ENCODE measurements at places on chromosomes 7 and 10. TPM values are rescaled to one million over a fixed set of nuclear protein-coding genes. Genes with fewer than 3 reads are reported as not detected.

- no peak for ATAC-seq
Observed at GRCh38 chr10:84427903-84428650, 99.7 kb downstream of the CCSER2 start.

DNA sequence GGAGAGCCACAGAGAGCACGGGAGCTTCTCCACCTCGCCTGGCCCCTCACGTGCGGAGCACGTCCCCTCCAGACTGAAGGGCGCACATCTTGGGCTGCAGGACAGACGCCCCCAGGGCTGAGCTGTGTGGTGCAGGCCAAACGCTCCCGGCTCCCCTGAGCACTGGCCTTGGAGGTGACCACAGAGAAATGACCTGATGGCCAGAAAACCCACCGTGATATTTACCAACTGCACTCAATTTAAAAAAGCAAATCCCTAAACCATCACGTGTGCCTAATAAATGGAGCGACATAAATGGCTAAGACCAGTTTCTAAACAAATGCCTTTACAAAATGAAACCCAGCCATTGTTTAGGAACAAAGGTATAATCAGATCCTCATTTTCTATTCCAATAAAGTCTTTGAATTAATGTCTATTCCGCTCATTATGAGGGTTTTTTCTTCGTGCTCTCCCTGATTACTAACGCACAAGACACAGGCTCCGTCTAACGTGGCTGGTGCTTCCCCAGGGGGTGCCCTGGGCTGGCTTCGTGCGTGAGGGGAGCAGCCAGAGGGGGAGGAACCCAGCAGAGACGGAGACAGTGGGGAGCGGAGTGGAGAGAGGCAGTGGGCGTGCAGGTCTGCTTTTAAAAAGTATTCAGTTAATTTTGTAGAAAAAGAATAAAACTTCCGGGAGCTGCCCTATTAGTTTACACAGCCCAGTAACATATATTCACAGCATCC is 190.3 kb downstream of the DNAJB6 start:
- ATAC-seq = no peak

- ATAC-seq = no peak
Observed at GRCh38 chr10:62724465-62724864, 80.1 kb upstream of the ADO start.

- ATAC-seq = no peak
Observed at GRCh38 chr10:71550628-71551027, 153.9 kb downstream of the CDH23 start.

- ATAC-seq = no peak
Observed at GRCh38 chr7:4201566-4201965, 480.5 kb upstream of the FOXK1 start.

DNA sequence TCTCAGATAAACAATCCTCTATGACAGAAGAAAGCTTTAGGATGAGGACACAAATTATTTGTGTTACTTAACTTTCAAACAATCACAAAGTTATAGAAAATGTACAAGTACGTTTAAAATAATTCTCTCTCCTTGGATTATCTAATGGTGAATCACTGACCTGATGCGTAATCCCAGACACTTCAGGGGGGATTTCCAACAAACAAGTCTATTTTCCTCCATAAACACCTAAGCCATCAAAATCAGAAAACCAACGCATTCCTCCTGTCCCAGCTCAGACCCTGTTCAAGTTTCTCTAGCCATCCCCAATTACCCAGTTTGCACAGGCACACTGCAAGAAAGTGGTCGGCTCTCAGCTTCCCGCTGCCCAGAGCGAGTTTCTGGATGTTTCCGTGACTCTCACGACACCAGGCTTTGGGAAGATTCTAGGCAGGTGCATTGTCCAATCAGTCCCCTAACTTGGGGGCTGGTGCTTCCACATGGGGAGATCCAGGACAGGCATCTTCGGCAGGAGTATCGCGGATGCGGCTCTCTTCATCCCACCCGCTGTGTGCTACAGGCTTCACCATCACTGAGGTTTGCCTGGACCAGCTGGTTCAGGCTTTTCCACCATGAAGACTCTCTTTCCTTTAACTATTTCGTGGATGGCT is 200.0 kb downstream of the ZMYND11 start:
- no peak for ATAC-seq

GRCh38 chr10:130230611-130231010 is 94.4 kb downstream of the GLRX3 start:
- ATAC-seq = no peak

FGL2 gene
- 452 TPM for total RNA-seq

CNTNAP2 gene
- total RNA-seq = 3.0 TPM

EPO gene
- not detected for total RNA-seq
